ENCODE measurements at places on chromosomes 5 and 9. TPM values are rescaled to one million over a fixed set of nuclear protein-coding genes. Genes with fewer than 3 reads are reported as not detected.

The IFNA21 gene
- not detected for total RNA-seq

The AIF1L gene
- 0.47 TPM for total RNA-seq

- H3K4me1 ChIP-seq, result peaks cover 14% of the 10 kb centered on the region
- no peak for DNase-seq
- no peak overlapping the region for H3K27ac ChIP-seq
- no peaks in the 10 kb centered on the region for H3K27me3 ChIP-seq
- H3K4me3 ChIP-seq, result no peak overlapping the region
- no peaks in the 10 kb centered on the region for H3K36me3 ChIP-seq
Measured at GRCh38 chr5:111774525-111774924, 17.5 kb upstream of the NREP start.

DNA sequence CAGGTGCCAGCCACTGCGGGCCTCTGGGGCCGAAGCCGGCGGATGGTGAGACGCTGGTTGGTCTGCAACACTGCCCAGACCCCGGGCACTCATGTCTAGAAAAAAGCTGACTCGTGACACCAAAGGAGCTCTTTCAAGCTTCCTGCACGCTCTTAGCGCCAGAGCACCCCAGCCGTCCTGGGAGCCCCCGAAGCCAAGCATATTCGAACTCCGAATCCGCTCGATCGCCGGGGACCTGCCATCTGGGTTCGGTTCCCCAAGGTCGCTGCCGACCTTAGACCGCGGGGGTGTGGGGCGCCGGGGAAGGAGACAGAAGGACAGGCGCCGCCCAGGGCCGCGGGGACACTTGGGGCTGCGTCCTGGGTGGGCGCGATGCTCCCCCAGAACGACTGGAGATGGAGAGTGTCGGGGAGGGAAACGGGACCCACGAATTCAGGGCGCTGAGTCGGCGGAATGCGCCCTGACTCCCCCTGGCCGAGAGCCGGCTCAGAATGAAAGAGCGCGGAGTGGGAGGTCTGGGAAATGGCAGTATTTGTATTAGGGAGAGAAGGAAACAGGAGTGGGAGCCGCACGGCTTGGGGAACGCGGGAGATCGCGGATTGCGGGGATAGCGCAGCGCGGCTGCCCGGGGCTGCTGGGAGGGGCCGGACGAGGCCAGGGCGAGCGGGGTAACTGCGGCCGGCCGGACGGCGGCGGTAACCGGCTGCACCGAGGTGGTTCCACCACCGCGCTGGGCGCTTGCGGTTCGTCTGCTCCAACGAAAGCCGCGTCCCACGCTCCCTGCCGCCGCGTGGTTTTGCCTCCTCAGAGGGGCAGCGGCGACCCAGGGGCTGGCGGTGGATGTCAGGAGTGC lies 20.1 kb upstream of the MARCHF6 start:
- no peaks in the 10 kb centered on the region for H3K36me3 ChIP-seq
- H3K4me3 ChIP-seq, result peak overlapping the region; percentile 95
- H3K27ac ChIP-seq, result peak overlapping the region; percentile 72
- no peak for DNase-seq

DNA sequence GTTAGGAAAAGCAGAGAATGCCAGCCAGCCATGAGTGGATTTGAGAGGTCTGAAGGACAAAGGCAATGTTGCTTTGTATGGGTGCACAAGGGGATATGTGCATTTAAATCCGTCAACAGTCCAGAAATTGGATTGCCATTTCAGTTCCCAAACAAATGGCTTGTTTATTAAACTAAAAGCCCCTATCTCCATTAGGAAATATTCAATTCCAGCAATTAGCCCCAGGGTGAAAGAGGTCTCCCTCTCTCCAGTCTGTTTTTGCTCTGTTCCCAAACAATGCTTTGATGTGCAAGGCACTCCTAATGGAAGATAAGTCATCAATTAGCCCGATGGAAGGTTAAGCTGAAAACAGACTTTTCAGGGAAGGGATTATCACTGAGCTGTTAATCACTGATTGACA lies 101.3 kb downstream of the C9orf152 start:
- peaks cover 66% of the 10 kb centered on the region for H3K4me1 ChIP-seq
- H3K27me3 ChIP-seq, result peaks cover 2% of the 10 kb centered on the region
- DNase-seq, result no peak

GRCh38 chr5:124889486-124889825 lies 143.0 kb upstream of the ZNF608 start:
- no peak overlapping the region for H3K4me3 ChIP-seq
- H3K4me1 ChIP-seq, result no peaks in the 10 kb centered on the region
- no peak overlapping the region for H3K27ac ChIP-seq
- no peaks in the 10 kb centered on the region for H3K36me3 ChIP-seq
- H3K27me3 ChIP-seq, result no peaks in the 10 kb centered on the region
- no peak for DNase-seq

GRCh38 chr5:110945874-110946436 lies 125.6 kb upstream of the TSLP start:
- DNase-seq, result no peak
- H3K4me1 ChIP-seq, result no peaks in the 10 kb centered on the region
- no peak overlapping the region for H3K4me3 ChIP-seq
- peaks cover 8% of the 10 kb centered on the region for H3K27me3 ChIP-seq
- H3K27ac ChIP-seq, result no peak overlapping the region

DNA sequence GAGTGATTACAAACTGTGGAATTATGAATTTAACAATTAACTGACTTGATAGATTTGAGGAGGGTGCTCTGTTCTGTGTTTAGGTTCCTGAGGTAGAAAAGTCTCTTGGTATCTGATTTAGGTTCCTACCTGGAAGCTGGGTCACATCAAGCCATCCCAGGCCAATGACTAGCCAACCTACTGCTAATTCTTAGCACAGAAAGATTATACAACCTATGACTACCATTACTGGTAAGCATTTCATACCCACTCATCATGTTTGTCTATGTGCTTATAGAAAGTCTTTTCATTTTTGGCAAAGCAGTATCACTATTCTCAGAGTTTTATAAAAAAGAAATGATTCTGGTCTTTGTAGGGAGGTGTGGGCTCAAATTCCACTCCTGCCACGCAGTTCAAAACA lies 49.7 kb downstream of the GNAQ start:
- peaks cover 57% of the 10 kb centered on the region for H3K4me1 ChIP-seq
- peak overlapping the region; percentile 56 for H3K27ac ChIP-seq
- no peak for DNase-seq

The SV2C gene
- total RNA-seq, result not detected

GRCh38 chr5:78077369-78078068 lies 217.0 kb downstream of the AP3B1 start:
- H3K36me3 ChIP-seq, result peaks cover 6% of the 10 kb centered on the region
- no peaks in the 10 kb centered on the region for H3K4me1 ChIP-seq
- peaks cover 2% of the 10 kb centered on the region for H3K27me3 ChIP-seq
- DNase-seq, result no peak
- no peak overlapping the region for H3K4me3 ChIP-seq

- H3K27me3 ChIP-seq, result peaks cover 6% of the 10 kb centered on the region
- H3K27ac ChIP-seq, result no peak overlapping the region
Measured at GRCh38 chr5:175678074-175678473, 20.2 kb downstream of the HRH2 start.

DNA sequence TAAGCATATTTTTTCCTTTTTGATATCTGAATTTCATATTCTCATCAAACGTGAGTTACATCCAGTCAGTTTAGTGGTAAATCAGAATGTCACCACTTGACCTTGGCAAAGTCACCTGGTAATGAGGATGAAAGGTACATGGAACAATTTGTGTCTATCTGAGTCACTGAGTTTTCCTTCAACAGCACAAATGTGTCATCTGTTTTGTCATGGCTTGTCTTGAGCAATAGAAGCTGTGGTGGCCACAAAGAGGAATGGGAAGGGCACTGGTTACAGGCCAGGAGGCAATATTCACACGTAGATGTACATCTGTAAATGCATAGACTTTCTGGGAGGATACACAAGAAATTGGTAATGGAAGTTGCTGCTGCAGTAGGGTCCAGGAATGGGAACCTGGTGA lies 8.4 kb upstream of the ZNF474 start:
- no peaks in the 10 kb centered on the region for H3K27me3 ChIP-seq
- no peaks in the 10 kb centered on the region for H3K36me3 ChIP-seq
- H3K27ac ChIP-seq, result peak overlapping the region; percentile 39
- H3K4me3 ChIP-seq, result no peak overlapping the region

The CDKN2B gene
- total RNA-seq, result 13.8 TPM

GRCh38 chr9:126208216-126208758 lies 118.3 kb upstream of the MVB12B start:
- no peaks in the 10 kb centered on the region for H3K36me3 ChIP-seq
- no peaks in the 10 kb centered on the region for H3K4me1 ChIP-seq
- peaks cover 16% of the 10 kb centered on the region for H3K27me3 ChIP-seq
- DNase-seq, result no peak
- H3K27ac ChIP-seq, result no peak overlapping the region

GRCh38 chr5:68444048-68444447 lies 228.5 kb downstream of the PIK3R1 start:
- no peak for DNase-seq
- no peak overlapping the region for H3K27ac ChIP-seq
- H3K36me3 ChIP-seq, result no peaks in the 10 kb centered on the region

DNA sequence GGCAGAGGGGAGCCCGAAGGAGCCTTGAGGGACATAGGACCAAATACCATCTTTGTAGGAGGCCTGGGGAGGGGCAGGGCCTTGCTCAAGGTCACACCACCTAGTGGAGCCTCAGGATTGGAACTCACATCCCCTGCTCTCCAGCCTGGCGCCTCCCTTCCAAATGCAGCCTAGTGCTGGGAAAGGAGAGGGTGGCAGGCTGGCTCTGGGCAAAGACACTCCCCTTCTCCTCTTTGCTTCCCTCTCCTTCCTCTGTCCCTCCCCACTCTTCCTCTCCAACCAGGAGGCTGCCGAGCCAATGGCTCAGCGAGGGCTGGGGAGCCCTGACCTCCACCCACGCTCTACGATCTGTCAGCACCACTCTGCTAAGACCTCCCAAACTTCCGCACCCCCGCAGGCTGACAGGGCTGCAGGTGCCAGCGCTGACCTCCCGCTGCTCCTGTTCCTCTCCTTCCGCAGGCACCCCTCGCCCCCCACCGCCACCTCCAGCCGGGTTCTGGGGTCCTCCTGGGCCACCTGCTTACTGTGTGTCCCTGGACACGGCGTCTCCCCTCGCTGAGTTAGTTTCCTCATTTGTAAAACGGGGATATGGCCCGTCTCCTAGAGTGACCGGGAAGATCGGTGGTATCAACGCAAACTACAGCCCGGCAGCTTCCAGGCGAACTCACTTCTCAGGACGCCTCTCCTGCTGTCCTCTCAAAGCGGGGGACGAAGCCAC lies 52.9 kb downstream of the C9orf50 start:
- H3K27ac ChIP-seq, result peak overlapping the region; percentile 92
- peaks cover 5% of the 10 kb centered on the region for H3K27me3 ChIP-seq
- DNase-seq, result peak; percentile 72
- H3K4me1 ChIP-seq, result peaks cover 45% of the 10 kb centered on the region

The LRRC70 gene
- 0.25 TPM for total RNA-seq

- no peak overlapping the region for H3K4me3 ChIP-seq
- no peak overlapping the region for H3K27ac ChIP-seq
- peaks cover 33% of the 10 kb centered on the region for H3K4me1 ChIP-seq
Measured at GRCh38 chr9:94780516-94780950, 54.0 kb downstream of the AOPEP start.

- H3K4me1 ChIP-seq, result peaks cover 7% of the 10 kb centered on the region
- no peak overlapping the region for H3K27ac ChIP-seq
- no peak for DNase-seq
- H3K27me3 ChIP-seq, result no peaks in the 10 kb centered on the region
- no peaks in the 10 kb centered on the region for H3K36me3 ChIP-seq
- no peak overlapping the region for H3K4me3 ChIP-seq
Measured at GRCh38 chr5:161105525-161105924, 253.5 kb upstream of the ATP10B start.

The REEP2 gene
- 31.2 TPM for total RNA-seq

- H3K27me3 ChIP-seq, result no peaks in the 10 kb centered on the region
- DNase-seq, result no peak
- no peak overlapping the region for H3K27ac ChIP-seq
- peaks cover 62% of the 10 kb centered on the region for H3K4me1 ChIP-seq
Measured at GRCh38 chr5:143259254-143259605, 144.3 kb downstream of the NR3C1 start.

GRCh38 chr5:95600557-95600956 lies 19.3 kb upstream of the GPR150 start:
- peak; percentile 63 for DNase-seq
- H3K27me3 ChIP-seq, result peaks cover 1% of the 10 kb centered on the region
- H3K4me1 ChIP-seq, result peaks cover 39% of the 10 kb centered on the region
- peaks cover 13% of the 10 kb centered on the region for H3K36me3 ChIP-seq
- H3K27ac ChIP-seq, result peak overlapping the region; percentile 74

DNA sequence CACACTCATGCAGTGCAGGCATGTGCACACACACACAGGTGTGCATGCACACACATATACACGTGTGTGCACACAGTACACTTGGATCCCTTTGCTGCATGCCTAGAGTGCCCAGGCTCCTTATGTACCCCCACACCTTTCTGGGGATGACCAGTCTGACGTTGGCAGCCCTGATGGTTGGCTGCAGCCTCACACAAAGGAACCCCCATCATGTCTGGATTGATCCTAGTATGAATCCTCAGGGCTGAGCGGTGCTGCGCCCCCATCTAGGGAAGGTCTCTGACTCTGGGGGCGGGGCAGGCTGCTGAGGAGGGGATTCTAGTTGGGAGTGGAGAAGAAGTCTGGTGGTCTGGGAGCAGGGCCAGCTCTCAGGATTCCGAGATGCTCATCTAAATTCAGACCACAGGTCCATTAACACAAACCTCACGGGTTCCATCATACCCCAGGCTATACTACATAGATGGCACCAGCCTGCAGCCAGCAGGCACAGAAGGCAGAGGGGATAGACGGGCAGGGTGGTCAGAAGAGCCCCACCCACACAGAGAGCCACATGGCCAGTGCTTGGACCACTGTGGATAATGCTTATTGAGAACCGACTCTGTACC lies 50.5 kb upstream of the OLFM1 start:
- DNase-seq, result no peak
- H3K27me3 ChIP-seq, result peaks cover 19% of the 10 kb centered on the region
- no peaks in the 10 kb centered on the region for H3K36me3 ChIP-seq

The PLCXD3 gene
- not detected for total RNA-seq

GRCh38 chr5:136694258-136694657 lies 328.9 kb upstream of the TRPC7 start:
- H3K27ac ChIP-seq, result no peak overlapping the region

- H3K27ac ChIP-seq, result no peak overlapping the region
- no peak overlapping the region for H3K4me3 ChIP-seq
- DNase-seq, result no peak
- H3K36me3 ChIP-seq, result no peaks in the 10 kb centered on the region
- H3K27me3 ChIP-seq, result no peaks in the 10 kb centered on the region
Measured at GRCh38 chr5:174096619-174097018, 51.1 kb downstream of the NSG2 start.

DNA sequence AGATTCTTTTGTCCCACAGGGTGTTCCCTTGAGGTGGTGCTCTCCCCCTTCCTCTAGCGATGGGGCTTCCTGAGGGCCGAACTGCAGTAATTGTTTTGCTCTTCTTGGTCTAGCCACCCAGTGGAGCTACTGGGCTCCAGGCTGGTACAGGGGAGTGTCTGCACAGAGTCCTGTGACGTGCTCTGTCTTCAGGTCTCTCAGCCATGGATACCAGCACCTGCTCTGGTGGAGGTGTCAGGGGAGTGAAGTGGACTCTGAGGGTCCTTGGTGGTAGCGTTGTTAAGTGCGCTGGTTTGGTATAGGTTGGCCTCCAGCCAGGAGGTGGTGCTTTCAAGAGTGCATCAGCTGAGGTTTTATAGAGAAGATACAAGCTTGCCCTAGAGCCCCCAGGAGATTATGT lies 20.4 kb upstream of the CEP72 start:
- no peak overlapping the region for H3K27ac ChIP-seq
- peaks cover 17% of the 10 kb centered on the region for H3K4me1 ChIP-seq
- no peak for DNase-seq
- no peaks in the 10 kb centered on the region for H3K36me3 ChIP-seq
- no peak overlapping the region for H3K4me3 ChIP-seq
- peaks cover 29% of the 10 kb centered on the region for H3K27me3 ChIP-seq

- peaks cover 9% of the 10 kb centered on the region for H3K4me1 ChIP-seq
- H3K27ac ChIP-seq, result no peak overlapping the region
- H3K36me3 ChIP-seq, result peaks cover 45% of the 10 kb centered on the region
- no peak for DNase-seq
Measured at GRCh38 chr5:179596421-179596820, 27.1 kb downstream of the HNRNPH1 start.
